ENCODE measurements at places on chromosomes 7 and 10. TPM values are rescaled to one million over a fixed set of nuclear protein-coding genes. Genes with fewer than 3 reads are reported as not detected.
A peak's percentile ranks its signal among the peaks of the same experiment; 100 is the strongest.

DNA sequence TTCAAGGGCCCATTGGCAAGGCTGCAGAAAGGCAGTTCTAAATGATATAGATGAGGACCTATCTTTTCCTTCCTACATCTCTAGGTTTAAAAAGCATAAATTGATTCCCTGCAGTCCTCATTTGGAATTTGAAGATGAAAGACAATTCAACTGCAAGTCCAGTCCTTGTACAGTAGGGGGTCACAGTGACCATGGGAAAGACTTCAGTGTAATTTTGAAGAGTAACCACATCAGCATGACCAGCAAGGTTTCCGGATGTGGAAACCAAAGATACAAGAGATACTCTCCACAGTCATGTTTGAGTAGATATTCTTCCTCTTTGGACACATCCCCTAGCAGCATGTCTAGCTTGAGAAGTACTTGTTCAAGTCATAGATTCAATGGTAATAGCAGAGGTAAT is 539.3 kb upstream of the TEX47 start:
- no peaks in the 10 kb centered on the region for H3K36me3 ChIP-seq
- no peak for DNase-seq
- H3K27me3 ChIP-seq: no peaks in the 10 kb centered on the region
- no peaks in the 10 kb centered on the region for H3K4me1 ChIP-seq

DNA sequence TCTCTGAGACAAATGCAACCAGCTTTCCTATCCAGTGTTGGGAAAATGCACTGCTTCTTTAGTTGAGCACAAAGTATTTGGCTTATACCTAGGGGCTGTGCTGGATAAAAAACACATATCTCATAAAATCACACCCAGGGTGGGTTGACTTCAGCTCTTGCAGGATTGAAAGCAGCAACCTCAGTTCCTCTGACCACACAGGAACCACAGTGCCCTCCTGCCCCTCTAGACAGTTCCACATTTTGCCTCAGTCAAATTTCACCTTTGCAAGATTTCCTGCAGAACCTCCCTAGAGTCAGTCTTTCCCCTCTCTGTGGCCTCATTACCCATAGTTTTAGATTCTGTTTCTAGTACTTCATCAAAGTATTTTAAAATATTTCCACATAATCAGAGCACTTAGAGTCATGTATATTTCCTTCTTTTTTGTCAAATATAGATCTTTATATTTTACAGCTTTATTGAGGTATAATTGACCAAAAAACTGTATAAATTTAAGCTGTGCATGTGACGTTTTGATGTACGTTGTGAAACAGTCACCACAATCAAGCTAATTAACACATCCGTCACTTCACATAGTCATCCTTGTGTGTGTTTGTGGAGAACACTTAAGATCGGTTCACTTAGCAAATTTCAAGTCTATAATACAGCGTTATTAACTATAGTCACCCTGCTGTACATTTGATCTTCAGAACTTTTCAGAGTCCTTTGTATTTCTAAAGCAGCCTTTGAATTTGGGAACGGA is 37.0 kb upstream of the EGR2 start:
- H3K36me3 ChIP-seq: peaks cover 8% of the 10 kb centered on the region
- peaks cover 69% of the 10 kb centered on the region for H3K4me1 ChIP-seq
- H3K4me3 ChIP-seq: peak overlapping the region; percentile 34
- DNase-seq: peak; percentile 18
- no peaks in the 10 kb centered on the region for H3K27me3 ChIP-seq

DNA sequence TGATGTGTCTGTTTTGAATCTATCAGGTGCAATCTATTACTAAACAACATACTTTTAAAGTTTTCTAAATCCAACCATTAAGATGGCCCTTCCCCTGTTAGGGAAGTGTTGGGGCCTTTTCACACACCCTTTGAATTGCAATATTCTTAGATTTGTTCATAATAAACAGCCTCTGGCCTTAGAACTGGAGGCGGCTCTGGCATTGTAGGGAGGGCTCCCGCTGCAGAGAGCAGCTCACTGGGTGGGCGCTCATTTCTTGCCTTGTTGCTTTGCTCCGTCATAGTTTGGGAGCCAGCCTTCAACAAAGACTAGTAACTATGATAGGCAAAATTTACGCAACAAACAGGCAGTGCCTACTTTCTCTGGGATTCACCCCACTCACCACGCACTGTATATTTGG is 4.2 kb upstream of the HOXA10 start:
- no peaks in the 10 kb centered on the region for H3K4me1 ChIP-seq
- DNase-seq: no peak
- no peaks in the 10 kb centered on the region for H3K36me3 ChIP-seq
- peaks cover 61% of the 10 kb centered on the region for H3K27me3 ChIP-seq
- no peak overlapping the region for H3K27ac ChIP-seq

DNA sequence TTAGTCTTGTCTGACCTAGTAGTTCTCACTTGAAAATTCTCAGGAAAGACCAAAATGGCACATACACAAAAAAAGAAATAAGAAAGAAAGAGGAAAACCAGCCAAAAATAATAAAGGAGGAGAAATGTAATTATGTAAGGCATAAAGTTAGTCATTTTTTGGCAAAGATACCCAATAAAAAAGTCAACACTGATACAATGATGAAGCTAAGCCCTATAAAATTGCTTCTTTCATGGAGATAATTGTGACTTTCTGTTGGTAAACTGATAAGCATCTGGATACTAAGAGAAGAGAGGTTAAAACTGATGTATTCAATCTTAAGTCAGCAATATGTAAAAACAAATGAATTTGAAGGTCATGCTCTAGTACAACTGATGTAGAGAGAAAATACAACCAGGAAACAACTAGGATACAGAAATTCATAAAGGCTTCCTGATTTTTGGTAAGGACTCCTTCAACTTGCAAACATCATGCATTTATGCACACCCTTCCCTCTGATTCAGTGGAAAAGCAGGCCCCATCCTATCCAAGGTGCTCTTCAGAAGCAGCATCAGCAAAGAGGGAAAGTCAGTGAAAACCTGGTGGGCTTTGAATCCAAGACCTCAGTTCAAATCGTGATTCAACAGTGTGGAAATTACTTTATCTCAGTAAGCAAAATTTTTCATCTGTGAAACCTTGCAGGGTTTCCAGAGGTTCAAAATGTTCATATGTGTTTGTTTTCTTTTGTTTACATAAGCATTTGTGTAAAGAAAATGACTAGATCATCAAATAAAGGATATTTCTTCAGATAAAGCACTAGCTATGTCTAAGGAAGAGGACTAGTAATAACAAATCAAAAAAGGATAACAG is 32.6 kb downstream of the IMMP2L start:
- no peaks in the 10 kb centered on the region for H3K36me3 ChIP-seq
- H3K27me3 ChIP-seq: no peaks in the 10 kb centered on the region
- H3K27ac ChIP-seq: peak overlapping the region; percentile 39
- H3K4me1 ChIP-seq: peaks cover 49% of the 10 kb centered on the region

GRCh38 chr7:112821345-112821744 is 31.2 kb upstream of the TMEM168 start:
- no peak for DNase-seq
- H3K36me3 ChIP-seq: peaks cover 6% of the 10 kb centered on the region
- no peak overlapping the region for H3K27ac ChIP-seq

DNA sequence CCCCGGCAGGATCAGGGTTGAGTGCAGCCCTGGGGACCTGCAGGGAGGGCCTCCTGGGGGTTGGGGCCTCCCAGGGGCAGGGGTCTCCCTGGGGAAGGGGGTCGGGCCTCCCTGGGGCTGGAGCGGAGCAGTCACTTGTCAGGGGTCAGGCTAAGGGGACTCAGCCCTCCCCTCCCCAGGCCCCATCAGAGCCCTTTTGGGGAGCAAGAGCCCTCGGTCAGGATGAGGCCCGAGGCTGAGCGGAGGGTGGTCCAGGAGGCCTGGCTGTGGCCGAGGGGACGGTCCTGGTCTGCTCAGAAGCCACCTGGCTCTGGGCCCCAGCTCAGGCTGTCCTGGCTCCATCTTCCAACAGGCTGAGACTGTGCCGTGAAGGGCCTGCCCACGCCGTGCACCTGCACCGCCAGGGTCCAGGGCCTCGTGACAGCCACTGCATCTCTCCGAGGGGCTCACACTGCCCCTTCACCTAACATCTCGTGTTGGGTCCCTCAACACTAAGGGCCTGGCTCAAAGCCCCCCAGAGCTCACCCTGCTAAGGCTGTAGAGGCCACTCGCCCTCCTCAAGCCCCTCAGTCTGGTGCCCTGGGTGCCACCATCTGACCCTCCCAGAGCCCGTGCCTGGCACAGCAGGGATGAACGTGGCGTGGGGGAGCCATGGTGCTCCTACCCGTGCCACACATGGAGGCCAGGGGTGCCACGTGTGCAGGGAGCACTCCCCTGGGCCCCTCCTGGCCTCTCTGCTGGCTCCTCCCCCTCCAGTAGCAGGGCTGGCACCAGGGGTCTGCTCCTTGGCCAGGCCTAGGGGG is 12.9 kb downstream of the BHLHA15 start:
- H3K36me3 ChIP-seq: peaks cover 17% of the 10 kb centered on the region
- H3K27me3 ChIP-seq: no peaks in the 10 kb centered on the region
- no peak overlapping the region for H3K4me3 ChIP-seq
- H3K4me1 ChIP-seq: peaks cover 2% of the 10 kb centered on the region
- no peak overlapping the region for H3K27ac ChIP-seq

GRCh38 chr10:42783181-42783549 is 570 bp downstream of the BMS1 start:
- peak overlapping the region; percentile 99 for H3K4me3 ChIP-seq
- H3K27ac ChIP-seq: peak overlapping the region; percentile 99
- H3K27me3 ChIP-seq: peaks cover 3% of the 10 kb centered on the region
- H3K4me1 ChIP-seq: peaks cover 9% of the 10 kb centered on the region
- H3K36me3 ChIP-seq: peaks cover 38% of the 10 kb centered on the region

- no peak for DNase-seq
- H3K4me1 ChIP-seq: peaks cover 2% of the 10 kb centered on the region
- H3K27ac ChIP-seq: no peak overlapping the region
Measured at GRCh38 chr10:11425296-11425610, 186.2 kb downstream of the USP6NL start.

DNA sequence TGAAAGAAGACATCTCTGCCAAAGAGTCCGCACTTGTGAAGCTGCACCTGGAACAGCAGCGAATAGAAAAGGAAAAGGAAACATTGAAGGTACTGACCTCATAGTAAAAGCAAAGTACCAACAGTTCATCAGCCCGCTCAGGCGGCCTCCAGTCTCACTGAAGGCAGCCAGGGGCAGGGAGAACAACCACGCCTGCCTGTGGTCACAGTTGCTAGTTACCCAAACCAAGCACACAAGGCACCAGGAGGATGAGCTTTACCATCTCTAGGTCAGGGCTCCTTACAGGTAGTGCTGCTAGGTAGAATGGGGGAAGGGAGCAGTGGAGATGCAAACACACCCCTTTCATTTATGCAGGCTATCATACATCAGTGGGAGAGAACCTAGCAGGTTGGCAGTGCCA is 39.8 kb downstream of the CFAP58 start:
- no peaks in the 10 kb centered on the region for H3K36me3 ChIP-seq
- peaks cover 9% of the 10 kb centered on the region for H3K4me1 ChIP-seq
- peaks cover 35% of the 10 kb centered on the region for H3K27me3 ChIP-seq
- no peak for DNase-seq
- no peak overlapping the region for H3K4me3 ChIP-seq
- H3K27ac ChIP-seq: no peak overlapping the region

DNA sequence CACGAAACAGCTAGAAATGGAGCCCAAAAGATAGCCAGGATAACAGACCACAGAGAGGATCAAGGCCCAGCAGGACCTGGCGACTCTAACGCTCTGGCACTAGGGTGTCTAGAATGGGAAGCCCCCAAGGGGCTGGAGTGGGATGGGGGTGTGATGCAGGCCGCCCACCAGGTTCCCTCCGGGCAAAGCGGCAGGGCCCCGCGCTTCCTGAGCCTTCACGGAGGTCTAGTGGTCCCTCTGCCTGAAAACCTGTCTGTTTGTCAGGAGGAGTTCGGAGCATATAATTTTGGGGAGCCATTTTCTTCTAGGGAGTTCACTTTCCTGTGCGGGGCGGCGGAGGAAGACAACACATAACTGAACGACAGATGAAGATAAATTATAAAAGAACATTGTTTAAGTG is 48.2 kb upstream of the FXYD4 start:
- peaks cover 33% of the 10 kb centered on the region for H3K4me1 ChIP-seq
- H3K27me3 ChIP-seq: peaks cover 4% of the 10 kb centered on the region
- H3K27ac ChIP-seq: no peak overlapping the region
- no peak for DNase-seq

- H3K4me3 ChIP-seq: no peak overlapping the region
- H3K27ac ChIP-seq: peak overlapping the region; percentile 5
- DNase-seq: no peak
- H3K4me1 ChIP-seq: peaks cover 4% of the 10 kb centered on the region
- peaks cover 88% of the 10 kb centered on the region for H3K27me3 ChIP-seq
Measured at GRCh38 chr7:27193335-27194001, 6.4 kb downstream of the HOXA13 start.

The PRLHR gene
- not detected for total RNA-seq

The EPHB4 gene
- 2.4 TPM for total RNA-seq

The SLC18A3 gene
- 0.32 TPM for total RNA-seq

The MACC1 gene
- not detected for total RNA-seq

The ARF5 gene
- total RNA-seq: 133 TPM

The GRB10 gene
- 2.4 TPM for total RNA-seq

The IRF5 gene
- total RNA-seq: 26.0 TPM
